Activated CD4-positive, alpha-beta T cell treated with anti-CD3 and anti-CD28 coated beads, Interleukin-2, amount 10 ng/mL, durations not matched to agents 7 days and 5 days (primary cell): ENCODE measurements at places on chromosomes 5 and 9. TPM values are rescaled to one million over a fixed set of nuclear protein-coding genes. Genes with fewer than 3 reads are reported as not detected.

DNA sequence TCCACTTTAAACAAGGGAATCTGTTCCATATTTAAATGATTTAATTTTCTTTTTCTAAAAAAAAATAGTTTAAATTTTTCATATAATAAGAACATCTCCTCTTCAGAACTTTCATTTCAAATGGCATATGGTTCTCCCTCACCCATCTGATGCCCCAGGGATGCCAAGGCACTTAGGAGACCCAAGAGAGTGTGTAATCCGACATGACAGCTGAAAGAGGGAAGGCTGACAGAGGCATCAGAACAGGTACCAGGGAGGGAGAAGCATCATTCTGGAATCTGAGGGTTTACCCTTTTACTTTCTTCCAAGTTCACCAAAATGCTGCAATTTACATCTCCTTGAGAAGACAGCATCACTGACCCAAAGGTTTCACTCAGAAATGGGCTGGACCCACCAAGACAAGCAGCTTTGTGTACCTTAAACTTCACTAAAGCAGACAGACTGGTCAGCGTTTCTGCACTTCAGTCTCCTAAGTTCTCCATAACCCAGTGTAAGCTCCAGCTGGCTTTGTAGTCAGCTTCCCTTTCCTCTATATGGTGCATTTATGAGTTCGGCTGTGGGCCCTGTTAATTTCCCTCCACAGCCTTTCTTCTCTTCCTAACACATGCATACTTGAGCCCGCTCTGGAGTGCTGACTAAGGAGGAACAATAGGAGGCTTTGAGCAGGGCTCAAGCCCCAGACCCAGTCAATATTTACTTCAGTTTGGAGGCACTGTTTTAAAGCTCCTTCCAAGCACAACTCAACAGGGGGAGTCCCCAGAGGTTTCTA lies 17.7 kb downstream of the EFNA5 start:
- H3K27ac ChIP-seq, result no peak overlapping the region
- DNase-seq, result no peak
- H3K4me3 ChIP-seq, result no peak overlapping the region
- H3K36me3 ChIP-seq, result no peaks in the 10 kb centered on the region

DNA sequence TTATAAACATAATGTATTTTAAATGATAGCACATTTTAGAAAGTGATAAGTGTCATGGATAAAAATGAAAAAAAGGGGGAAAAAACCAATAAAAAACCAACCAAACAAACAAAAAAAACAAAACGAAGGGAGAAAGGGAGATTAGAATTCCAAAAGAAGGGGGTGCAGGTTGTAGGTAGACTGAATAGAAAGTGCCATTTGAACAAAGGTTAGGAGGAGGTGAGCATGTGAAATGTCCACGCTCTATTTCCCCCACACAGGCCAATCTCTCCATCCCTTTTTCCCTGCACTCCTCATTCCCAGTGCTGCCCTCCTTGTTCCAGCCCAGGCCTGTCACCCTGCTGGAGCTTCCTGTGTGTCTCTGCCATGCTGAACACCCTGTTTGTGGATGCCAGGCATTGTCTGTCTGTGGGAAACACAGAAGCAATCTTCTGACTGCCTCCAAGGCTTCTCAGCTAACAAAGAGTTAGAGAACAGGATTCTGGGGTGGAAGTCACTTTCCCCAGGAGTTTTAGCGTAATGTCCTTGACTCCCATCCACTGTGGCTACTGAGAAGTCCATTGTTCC lies 138.8 kb downstream of the ADAMTS16 start:
- H3K36me3 ChIP-seq, result no peaks in the 10 kb centered on the region
- DNase-seq, result no peak
- no peaks in the 10 kb centered on the region for H3K27me3 ChIP-seq
- no peaks in the 10 kb centered on the region for H3K4me1 ChIP-seq
- H3K4me3 ChIP-seq, result no peak overlapping the region
- H3K27ac ChIP-seq, result no peak overlapping the region

GRCh38 chr5:17477043-17477442 lies 21.0 kb upstream of the TAF11L2 start:
- no peak overlapping the region for H3K27ac ChIP-seq
- no peaks in the 10 kb centered on the region for H3K36me3 ChIP-seq
- no peaks in the 10 kb centered on the region for H3K4me1 ChIP-seq
- H3K27me3 ChIP-seq, result no peaks in the 10 kb centered on the region

Gene AIF1L
- 1.4 TPM for total RNA-seq

Gene ZER1
- total RNA-seq, result 21.3 TPM

Gene CDH6
- total RNA-seq, result not detected

GRCh38 chr9:3125602-3126405 lies 281.9 kb upstream of the PUM3 start:
- H3K4me1 ChIP-seq, result no peaks in the 10 kb centered on the region
- H3K36me3 ChIP-seq, result no peaks in the 10 kb centered on the region
- H3K27me3 ChIP-seq, result peaks cover 1% of the 10 kb centered on the region
- no peak overlapping the region for H3K4me3 ChIP-seq
- DNase-seq, result no peak

DNA sequence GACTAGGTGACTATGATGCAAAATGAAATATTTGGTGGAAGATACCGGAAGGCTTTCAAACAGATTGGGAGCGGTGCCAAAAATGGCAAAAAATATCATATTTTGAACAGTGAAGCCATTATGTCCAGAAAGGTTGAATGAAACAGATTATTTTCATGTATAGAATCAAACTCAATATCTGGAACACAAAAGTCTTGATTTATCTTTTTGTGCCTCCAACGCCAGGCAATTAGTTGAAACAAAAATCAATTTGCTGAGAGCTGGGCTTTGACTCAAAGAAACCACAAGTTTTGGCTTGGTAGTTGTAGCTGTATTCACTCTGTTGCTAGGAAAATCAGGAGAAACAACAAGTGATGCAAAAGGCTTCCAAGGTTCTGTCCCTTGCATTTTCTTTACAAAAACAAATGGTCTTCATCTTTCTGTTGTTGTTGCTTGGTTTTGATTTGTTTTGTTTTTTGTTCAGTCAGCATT lies 421.7 kb upstream of the TYRP1 start:
- H3K36me3 ChIP-seq, result no peaks in the 10 kb centered on the region
- H3K4me3 ChIP-seq, result no peak overlapping the region
- DNase-seq, result no peak
- no peak overlapping the region for H3K27ac ChIP-seq
- H3K4me1 ChIP-seq, result no peaks in the 10 kb centered on the region
- H3K27me3 ChIP-seq, result no peaks in the 10 kb centered on the region

- no peaks in the 10 kb centered on the region for H3K4me1 ChIP-seq
- no peak for DNase-seq
- H3K27me3 ChIP-seq, result no peaks in the 10 kb centered on the region
Measured at GRCh38 chr9:87557996-87558395, 60.3 kb downstream of the DAPK1 start.

DNA sequence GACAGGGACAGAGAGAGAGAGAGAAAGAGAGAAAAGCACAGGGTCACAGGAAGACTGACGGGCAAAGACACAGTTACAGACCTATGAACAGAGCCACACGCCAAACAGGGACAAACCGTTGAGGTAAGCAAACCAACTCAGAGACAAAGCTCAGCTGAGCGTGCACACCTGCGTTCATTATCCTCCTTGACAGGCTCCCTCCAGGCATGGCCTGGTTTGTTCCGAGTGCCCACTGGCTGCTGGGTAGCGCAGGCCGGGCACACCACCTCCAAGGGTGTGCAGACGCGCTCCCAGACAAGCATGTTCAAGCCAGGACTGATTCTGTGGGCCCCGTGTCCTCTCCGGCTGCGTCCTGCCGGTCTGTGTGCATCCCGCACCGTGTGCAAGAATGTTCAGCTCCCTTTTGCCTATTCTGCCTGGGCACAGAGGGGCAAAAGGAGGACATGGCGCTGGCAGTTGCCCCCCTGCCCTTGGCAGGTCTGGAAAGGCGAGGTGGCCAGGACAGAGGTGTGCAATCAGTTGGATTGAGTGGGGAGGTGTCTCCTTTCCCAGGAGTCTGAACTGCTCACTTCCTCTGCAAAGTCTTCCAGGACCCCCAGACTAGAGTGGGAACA lies 467 bp upstream of the SMIM32 start:
- H3K4me3 ChIP-seq, result no peak overlapping the region
- H3K27ac ChIP-seq, result no peak overlapping the region
- H3K4me1 ChIP-seq, result no peaks in the 10 kb centered on the region
- no peak for DNase-seq
- H3K36me3 ChIP-seq, result no peaks in the 10 kb centered on the region
- peaks cover 40% of the 10 kb centered on the region for H3K27me3 ChIP-seq

DNA sequence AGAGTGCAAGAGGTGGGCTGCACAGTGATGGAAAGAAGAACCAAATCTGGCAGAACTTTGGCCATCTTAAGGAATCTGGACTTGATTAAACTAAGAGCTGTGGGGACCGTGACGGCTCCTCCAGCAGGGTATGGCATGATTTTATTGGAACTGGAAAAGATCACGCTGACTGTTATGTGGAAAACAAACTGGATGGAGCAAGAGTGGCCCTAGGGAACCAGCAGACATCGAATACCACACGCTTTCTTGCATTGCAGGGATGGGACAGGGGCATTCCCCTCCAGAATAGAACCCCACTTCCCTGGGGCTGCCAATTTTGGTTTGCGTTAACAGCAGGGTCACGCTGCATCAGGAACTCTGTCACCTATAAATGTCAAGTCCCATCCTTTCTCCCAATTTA lies 38.8 kb downstream of the INSYN2B start:
- H3K27ac ChIP-seq, result no peak overlapping the region
- H3K27me3 ChIP-seq, result no peaks in the 10 kb centered on the region
- H3K4me3 ChIP-seq, result no peak overlapping the region
- peaks cover 12% of the 10 kb centered on the region for H3K36me3 ChIP-seq
- peaks cover 5% of the 10 kb centered on the region for H3K4me1 ChIP-seq

Gene ANP32B
- 453 TPM for total RNA-seq

Gene SARDH
- total RNA-seq, result 1.9 TPM

GRCh38 chr5:133119233-133119711 lies 67.5 kb downstream of the HSPA4 start:
- H3K4me3 ChIP-seq, result no peak overlapping the region
- H3K36me3 ChIP-seq, result no peaks in the 10 kb centered on the region
- H3K4me1 ChIP-seq, result no peaks in the 10 kb centered on the region
- no peaks in the 10 kb centered on the region for H3K27me3 ChIP-seq
- no peak overlapping the region for H3K27ac ChIP-seq

Gene PCDHB8
- total RNA-seq, result not detected

- no peaks in the 10 kb centered on the region for H3K4me1 ChIP-seq
- no peak overlapping the region for H3K4me3 ChIP-seq
- no peak overlapping the region for H3K27ac ChIP-seq
Measured at GRCh38 chr5:176793736-176794135, 16.6 kb upstream of the UNC5A start.

Gene LCN2
- not detected for total RNA-seq

- H3K27me3 ChIP-seq, result no peaks in the 10 kb centered on the region
- H3K4me3 ChIP-seq, result no peak overlapping the region
- peaks cover 27% of the 10 kb centered on the region for H3K36me3 ChIP-seq
- DNase-seq, result no peak
Measured at GRCh38 chr5:71460693-71461092, 5.2 kb downstream of the BDP1 start.

Gene HMMR
- total RNA-seq, result 69.4 TPM

Gene MARCHF3
- 1.5 TPM for total RNA-seq
